Psoas muscle (tissue), 8 donors: ENCODE measurements at places on chromosomes 1 and 21.

- peak; percentile 31 for DNase-seq
These were observed 136.0 kb downstream of the PLXNA2 start for GRCh38 chr1:208108213-208108608.

DNA sequence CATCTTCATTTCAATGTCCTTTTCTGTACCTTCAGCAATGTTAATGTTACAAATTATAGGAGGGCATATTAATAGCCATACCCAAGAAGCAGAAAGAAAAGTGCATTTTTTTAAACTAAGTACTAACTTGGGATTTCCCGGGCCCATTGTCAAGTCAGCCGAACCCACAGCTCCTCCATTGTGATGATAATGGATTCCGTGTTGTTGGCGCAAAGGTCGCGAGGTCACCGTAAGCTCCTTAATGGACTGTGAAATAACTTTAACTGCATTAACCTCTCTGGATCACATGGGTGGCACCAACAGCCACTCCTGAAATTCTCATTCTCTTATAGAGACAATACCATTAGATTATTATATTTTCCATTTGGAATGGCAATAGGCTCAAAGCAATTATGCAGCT lies 250.6 kb upstream of the RRP15 start:
- DNase-seq = no peak

DNA sequence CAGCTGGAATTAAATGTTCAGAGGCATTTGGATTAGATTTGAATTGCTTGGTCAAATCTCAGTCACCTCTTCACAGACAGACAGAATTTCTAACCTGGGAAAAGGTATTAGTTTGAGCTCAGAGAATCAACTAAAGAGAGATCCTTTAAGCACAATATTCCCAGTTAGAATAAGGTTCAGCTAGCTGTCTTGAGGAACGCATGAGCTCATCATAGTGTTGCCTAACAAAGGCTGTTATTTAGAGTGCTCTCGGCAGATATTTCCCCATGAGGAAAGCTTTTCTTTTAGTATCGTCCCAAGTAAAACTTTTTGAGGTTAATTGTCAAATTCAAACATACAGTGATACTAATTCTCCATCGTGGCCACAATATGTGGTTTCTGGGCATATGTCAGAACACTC lies 269.9 kb downstream of the HLX start:
- no peak for DNase-seq

DNA sequence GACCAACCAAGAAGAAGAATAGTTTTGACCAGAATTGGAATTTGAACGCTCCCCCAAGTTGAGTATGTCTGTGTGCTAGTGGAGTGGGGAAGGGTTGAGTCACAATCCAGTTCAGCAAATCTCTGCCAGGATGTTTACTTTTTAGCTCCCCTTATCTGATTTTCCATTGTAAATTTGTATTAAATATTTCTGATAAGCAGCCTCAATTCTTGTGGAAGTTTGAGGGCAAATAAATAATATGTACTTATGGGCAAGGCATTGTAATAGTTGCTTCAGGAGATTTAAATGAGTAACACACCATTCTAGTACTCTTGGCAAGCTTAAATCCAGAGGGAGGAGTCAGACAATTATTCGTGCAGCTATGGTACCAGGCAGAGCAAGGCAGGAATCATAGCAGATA lies 14.4 kb downstream of the CXADR start:
- DNase-seq = no peak

DNA sequence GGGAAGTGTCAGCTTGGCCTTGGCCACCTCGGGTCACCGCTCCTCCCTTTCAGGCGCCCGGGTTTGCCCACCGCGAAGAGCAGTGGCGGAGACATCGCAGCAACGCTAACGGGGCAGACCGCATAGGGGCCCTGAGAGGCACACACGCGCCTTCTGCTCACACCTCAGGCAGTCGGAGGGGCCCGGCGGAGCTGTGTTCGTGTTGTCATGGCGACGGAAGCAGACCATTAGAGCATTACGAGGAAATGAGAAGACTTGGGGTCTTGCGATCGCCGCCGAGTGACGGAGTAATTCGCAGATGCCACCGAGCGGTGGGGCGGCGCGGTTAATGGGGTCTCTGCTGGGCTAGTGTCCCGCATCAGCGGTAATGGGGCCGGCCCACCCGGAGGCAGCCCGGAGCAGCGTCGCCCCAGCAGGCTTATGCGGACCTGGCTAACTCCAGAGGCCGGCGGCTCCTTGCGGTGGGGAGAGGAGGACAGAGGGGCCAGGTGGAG lies 144.1 kb downstream of the TNR start:
- DNase-seq = no peak

GRCh38 chr1:33048426-33048825 lies 11.7 kb upstream of the AK2 start:
- no peak for DNase-seq

DNA sequence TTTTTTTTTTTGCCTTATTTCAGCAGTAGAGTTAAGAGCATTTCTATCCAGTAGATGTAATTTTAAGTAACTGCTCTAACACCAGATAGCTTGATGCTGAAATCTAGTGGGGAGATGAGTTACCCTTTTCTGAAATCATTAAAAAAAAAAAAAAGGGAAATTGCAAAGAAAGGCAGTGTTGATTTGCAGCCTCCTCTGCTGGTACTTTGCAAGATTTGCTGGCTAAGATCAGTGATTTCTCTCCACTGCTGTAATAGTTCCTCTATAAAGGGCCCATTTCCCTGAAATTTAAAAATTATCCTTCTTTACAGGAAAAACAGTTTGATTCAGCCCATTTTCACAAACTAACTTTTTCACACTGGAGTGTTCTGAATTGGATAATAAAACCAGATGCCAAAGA lies 120.6 kb downstream of the PTBP2 start:
- DNase-seq = no peak

GRCh38 chr21:42129300-42130266 lies 58.5 kb downstream of the UMODL1 start:
- no peak for DNase-seq

- DNase-seq = peak; percentile 89
These were observed 61.4 kb downstream of the ACBD3 start for GRCh38 chr1:226125097-226125630.

GRCh38 chr1:212628813-212629415 lies 20.4 kb downstream of the ATF3 start:
- DNase-seq = no peak

- DNase-seq = no peak
These were observed 21.9 kb downstream of the KIAA1614 start for GRCh38 chr1:180934563-180934962.

DNA sequence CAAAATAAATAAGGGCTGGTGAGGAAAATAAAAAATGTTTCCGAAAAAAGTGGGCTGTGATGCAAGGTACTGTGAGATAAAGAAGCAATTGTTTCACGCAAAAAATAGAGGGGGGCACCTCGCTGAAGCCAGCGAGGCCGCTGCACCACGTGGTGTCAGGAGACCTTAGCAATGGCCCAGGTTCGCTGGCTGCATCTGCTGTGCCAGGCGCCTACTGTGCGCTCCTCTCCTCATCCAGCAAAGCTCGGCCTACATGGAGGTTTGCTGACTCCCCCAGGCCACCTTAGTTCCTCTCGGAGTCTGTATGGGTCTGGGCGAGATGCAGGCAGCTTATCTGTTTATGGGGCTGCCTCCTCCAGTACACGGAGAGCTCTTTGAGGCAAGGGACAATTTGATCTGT lies 119.6 kb downstream of the NR5A2 start:
- no peak for DNase-seq

DNA sequence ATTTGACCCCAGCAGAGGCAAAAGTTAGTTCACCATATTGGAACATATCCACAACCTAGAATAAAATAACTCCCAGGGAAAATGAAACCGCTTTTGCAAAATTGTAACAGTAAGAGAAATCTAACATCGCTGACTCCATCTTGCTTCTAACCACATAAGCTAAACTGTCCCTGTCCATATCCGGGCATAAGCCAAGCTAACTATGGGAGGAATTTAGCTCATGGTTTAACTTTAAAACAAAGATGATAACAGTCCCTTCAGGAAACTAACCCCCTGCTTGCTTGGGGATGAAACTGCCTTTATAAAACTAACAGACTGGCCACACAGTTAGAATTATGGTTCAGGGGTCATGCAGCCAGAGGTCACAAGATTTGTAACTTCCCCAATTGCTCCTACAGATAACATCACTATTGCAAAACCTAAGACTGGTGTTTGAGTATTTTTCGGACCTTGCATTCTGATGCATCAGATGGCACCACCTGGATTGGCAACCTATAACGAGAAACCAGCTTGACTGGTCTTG lies 46.3 kb downstream of the TESK2 start:
- DNase-seq = no peak

- DNase-seq = no peak
These were observed 6.7 kb upstream of the ARHGAP30 start for GRCh38 chr1:161076410-161076809.

GRCh38 chr1:245863566-245864184 lies 643.4 kb downstream of the SMYD3 start:
- no peak for DNase-seq

DNA sequence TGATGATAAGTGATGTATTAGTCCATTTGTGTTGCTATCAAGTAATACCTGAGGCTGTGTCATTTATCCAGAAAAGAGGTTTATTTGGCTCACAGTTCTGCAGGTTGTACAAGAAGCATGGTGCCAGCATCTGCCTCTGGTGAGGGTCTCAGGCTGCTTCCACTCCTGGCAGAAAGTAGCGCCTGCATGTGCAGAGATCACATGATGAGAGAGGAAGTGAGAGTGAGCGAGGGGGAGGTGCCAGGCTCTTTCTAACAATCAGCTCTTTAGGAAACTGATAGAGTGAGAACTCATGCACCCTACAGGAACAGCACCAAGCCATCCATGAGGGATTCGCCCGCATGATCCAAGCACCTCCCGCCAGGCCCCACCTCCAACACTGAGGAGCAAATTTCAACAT lies 2.2 kb upstream of the FHAD1 start:
- no peak for DNase-seq

DNA sequence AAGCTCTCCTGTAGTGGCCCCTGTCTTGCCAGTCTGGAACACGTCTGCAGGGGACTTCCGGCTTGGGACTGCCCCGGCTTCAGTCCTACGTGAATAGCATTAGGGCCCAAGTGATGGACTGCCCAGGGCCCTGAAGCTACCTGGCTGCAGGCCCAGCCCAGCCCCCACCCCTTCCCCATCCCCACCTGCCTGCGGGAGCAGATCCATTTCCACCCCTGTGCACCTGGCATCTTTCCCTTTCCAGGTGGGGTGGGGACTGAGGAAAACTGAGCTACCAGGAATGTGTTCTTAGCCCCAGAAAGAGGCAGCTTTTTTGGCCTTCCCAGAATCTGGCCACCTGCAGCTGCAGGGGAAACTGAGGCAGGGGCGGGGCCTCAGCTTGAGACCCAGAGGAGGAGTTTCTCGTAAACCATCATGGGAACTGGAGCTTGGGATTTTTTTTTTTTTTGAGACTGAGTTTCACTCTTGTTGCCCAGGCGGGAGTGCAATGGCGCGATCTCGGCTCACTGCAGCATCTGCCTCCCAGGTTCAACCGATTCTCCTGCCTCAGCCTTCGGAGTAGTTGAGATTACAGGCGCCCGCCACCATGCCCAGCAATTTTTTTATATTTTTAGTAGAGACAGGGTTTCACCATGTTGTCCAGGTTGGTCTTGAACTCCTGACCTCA lies 3.2 kb downstream of the EDN2 start:
- no peak for DNase-seq

- no peak for DNase-seq
These were observed 773 bp downstream of the CHD1L start for GRCh38 chr1:147243228-147243685.

DNA sequence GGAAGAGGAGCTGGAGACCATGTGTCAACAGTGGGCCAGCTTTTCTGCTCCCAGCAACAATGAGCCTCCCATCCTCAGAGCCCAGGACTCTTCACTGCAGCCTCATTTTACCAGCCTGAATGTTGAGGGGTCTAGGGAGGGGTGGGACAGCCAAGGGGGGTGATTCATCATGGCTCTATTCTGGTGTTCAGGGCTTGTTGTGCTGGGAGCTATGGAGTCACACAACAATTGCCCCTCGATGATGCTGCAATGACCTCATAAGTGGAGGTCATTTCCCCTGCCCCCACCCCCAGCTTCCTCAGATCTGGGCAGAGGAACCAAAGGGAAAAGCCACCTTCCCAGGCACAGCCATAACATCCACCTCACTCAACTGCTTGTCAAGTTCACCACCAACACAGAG lies at the start of gene LELP1:
Gene LELP1 (plus strand): TSS at position 301 of the 400 bp plus-strand sequence. CDS start 1,278 bp downstream, outside the sequence.
- no peak for DNase-seq

DNA sequence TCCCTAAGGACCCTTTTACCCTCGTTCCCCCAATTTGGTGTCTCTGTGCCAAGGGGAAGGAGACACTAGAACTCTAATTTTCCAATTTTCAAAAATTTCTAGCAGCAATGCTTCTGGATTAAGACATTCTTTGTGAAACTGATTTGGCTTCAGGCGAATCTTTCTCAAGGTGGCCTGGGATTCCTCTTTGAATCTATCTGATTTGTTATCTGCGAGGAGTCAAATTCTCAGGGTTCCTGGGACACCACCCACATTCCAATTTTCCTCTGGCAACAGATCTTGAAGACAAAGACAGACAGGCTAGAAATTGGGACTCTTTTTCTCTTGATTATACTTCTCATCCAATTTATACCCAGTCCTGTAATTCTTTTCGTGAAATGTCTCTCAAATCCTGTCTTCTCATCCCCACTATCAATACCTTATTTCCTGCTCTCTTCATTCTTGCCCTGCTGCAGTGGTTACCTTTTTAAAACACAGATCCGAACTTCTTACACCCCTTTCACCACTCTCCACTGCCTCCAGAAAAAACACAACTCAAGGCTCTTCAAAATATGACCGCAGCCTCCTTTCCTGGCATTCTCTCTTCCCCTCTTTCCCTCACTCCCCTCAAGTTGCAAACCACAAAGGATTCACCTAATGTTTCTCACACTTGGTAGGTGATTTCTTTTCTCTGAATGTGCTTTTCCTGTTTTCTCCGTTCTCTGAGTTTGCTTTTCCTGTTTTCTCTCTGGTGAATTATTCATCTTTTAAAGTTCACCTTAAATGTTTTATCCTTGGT lies 2.7 kb upstream of the MPZL1 start:
- no peak for DNase-seq

DNA sequence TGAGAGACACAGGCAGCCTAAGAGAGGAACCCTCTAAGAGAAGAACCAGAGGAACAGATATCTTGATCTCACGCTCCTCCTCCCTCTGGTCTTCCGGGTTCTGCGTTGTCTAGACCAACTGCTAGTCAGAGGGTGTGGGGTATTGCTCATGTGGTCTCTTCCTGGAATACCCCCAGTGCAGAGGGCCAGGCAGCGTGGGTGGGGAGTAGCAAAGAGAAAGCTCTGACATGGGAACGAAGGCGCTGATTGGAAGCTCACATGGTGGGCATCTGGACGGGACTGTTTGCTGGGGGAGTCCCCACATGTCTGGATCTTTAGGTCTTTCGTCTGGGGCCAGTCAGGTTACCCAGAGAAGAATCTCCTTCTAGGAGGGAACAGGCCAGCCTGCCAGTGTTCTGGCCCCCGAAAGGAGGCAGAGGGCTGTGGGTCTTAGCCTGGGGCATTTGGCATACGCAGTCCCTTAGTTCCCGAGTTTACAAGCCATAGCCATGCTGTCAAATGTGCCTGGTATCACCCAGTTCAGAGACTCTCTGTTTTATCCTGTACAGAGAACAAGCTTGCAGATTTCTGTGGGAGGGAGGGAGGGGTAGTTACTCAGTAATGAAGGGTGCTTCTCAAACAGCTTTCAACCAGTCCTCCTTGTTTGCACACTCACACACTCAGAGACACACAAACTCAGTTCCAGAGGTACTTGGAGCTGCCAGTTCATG lies 18.3 kb upstream of the IL6R start:
- DNase-seq = no peak
